Left lung (tissue), 14 donors: ENCODE measurements at places on chromosomes 2 and 18.

DNA sequence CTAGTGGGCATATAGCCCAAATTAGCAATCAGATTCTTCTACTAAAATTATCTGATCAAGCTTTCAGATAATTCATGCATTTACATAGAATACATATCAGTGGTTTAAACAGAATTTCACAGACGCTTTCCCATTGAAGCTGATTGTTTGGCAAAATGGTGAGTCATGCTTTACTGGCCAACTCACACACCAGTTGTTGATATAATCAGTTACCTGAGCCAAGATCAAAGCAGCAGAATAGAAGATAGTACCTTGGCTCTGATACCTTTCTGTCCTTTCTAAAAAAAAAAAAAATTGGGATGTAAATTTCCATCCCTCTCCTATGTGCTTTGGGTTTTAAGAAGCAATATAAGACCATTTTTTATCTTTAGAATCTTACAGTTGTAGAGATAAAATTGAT is 178.0 kb downstream of the MCFD2 start:
- no peak for DNase-seq

DNA sequence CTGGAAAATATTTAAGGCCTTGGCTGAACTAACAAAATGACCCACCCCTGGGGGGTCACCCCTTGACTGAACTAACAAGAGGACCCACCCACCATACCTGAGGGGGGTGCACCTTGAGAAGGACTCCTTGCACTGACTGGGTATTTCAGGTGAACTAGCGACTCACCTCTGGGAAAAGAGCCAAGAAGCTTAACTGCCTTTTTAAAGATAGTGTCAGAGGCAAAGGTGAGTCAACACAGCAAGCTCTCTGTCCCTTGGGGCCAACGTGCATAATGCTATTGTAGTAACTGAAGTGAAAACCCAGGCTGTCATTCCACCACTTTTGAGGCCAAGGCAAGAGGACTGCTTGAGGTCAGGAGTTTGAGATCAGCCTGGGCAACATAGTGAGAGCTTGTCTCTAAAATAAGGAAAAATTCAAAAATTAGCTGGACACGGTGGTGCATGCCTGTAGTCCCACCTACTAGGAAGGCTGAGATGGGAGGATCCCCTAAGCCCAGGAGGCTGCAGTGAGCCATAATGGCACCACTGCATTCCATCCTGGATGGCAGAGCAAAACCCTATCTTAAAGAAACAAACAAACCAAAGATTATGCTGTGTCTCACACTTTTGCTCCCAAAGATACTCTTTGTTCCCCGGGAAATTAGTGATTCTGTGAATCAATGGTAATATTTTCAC is 36.4 kb upstream of the ZCCHC2 start:
- no peak for DNase-seq

DNA sequence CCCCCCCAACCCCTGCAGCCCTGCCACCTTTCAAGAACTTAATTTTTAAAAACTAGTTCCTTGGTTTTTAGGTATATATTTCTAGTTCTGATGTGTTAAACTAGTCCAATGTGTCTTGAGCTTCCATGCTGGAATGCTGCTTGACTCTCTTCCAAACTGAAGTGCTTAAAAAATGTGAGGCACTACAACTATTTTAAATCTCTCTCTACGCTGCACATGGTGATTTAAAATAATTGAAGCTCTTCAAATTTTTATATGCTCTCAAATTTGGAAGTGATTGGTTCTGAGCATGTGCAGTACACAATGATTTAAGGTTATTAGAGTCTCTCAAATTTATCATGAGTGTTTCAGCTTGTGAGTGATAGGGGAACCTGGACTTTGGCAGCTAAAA is 192.6 kb upstream of the ZEB2 start:
- no peak for DNase-seq

DNA sequence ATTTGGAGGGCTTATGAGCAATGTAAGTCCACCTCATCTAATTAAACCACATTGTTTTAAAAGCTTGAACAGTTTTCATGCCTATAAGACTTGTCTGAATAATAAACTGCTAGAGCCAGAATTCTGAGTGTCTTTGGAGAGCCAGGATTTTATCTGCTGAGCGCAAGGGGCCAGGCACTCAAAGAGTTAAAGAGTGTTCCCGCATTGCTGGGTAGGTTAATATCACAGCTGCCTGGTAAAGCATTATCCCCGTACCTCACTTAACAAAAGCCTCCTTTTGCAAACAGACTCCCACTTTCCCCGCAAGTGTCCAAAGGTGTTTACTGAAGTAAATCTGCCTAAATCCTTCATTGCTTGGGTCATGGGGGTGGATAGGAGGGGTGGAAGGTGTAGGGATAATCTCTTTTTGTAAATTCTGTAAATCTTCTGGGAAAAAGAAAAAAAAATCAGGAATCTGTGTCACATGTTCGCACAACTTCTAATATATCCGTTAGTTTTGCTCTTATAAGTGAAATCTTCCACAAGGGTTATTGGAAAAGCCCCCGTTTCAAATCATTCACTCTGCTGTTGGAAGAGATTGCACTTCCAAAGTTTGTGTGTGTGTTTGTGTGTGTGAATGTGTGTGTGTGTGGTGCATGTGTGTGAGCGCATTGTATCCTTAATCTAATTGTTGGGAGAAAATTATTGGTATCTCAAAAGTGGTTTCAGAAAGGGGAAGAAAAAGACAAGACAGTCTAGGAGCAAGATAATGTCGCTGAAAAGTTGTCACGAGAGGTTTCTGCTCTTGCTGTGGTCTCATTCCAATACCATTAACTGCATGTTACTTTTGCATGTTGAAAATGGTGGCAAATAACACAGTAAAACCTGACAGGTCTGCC is 10.7 kb downstream of the ZEB2 start:
- DNase-seq: no peak

GRCh38 chr2:54274781-54275242 is 18.8 kb upstream of the TSPYL6 start:
- DNase-seq: no peak

DNA sequence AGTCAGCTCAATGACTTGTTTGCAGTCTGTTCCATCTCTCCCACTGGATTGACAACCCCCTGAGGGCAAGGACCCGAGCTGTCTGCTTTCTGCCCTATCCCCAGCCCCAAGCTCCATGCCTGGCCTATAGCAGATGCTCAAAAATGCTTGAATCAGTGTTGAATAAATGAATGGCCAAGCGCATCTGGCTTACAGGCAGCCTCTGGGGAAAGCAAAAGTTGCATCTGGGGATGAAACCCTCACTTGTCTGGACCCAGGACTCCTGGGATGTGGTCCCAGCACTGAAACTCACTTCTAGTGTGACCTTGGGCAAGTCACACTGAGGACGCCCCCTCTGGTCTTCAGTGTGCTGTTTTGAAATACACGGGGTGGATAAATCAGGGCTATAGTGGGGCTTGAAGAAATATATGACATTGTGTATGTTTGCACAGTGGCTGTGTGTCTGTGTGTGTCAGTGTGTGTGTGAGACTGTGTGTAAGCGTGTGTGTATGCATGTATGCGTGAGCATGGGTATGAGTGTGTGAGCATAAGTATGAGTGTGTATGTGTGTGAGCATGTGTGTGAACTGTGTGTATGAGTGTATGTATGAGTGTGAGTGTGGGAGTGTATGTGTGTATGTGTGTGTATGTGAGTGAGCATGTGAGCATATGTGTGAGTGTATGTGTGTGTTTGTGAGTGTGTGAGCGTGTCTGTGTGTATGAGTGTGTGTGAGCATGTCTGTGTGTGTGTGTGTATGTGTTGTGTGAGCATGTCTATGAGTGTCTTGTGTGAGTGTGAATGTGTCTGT is 27.8 kb upstream of the TNS1 start:
- DNase-seq: no peak

DNA sequence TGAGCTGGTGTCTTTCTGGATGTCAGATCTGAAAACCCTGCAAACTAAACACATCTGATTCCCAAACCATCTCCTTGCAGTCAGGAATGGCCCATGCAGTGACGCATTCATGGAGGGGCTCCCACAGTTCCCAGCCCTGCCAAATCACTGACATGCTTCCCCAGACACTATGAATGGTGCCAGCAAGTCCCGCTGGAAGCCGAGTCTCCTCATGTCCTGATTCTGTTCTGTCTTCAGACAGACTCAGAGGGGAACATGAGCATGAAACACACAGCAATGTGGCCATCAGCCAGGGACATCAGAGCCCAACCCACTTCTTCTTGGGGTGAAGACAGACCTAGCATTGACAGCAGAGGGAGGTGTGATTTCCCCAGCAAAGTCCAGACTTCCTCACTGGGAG is 83.7 kb downstream of the TTC32 start:
- DNase-seq: peak; percentile 22

DNA sequence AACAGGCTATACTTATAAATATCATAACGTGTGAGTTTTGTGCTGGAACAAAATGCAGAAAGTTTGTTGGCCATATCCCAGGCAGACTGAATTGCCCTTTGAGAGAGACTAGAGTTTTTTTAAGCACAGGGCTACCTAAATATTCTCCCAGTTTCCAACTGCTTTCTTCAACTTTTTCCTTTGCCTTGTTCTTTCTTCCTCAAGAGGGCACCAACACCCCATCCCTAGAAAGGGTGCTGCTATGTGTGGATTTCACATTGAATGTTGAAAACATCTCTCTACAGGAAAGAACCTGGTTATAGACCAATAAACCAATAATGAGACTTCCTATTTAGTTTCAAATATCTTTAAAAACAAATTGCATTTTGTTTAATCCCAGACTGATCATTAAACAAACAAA is 87.9 kb downstream of the ICOS start:
- no peak for DNase-seq

DNA sequence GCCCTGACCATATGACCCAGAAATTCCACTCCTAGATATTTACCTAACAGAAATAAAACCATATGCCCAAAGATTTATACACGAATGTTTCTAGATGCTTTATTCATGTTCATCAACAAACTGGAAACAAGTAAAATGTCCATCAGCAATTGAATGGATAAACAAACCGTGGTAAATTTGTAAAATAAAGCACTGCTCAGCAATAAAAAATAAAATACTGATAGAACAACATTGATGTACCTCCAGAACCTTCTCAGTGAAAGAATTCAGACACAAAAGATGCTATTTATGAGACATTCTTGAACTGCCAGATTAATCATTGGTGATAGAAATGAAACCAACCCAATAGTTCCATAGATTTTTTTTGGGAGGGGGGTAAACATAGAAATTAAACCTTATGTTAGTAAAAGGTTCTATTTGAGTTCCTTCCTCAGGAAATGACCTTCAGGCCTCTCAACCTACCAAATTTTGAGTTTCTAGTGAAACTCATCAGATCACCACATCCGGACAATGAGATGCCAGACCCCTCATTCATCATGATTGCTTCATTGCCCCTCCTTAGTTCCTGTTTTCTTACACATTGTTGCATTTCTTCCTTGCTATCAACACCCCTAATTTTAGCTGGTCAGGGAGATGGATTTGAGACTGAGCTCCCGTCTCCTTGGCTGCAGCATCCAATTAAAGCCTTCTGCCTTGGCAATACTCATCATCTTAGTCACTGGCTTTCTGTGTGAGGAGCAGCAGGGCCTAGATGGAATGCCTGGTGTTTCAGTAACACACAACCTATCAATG is 203.5 kb downstream of the LPIN1 start:
- no peak for DNase-seq

GRCh38 chr2:26523750-26524149 is 45.8 kb upstream of the OTOF start:
- no peak for DNase-seq

GRCh38 chr2:48693645-48694044 is 61.9 kb downstream of the LHCGR start:
- no peak for DNase-seq

- DNase-seq: no peak
Measured at GRCh38 chr18:71036783-71037182, 747.9 kb downstream of the SOCS6 start.

DNA sequence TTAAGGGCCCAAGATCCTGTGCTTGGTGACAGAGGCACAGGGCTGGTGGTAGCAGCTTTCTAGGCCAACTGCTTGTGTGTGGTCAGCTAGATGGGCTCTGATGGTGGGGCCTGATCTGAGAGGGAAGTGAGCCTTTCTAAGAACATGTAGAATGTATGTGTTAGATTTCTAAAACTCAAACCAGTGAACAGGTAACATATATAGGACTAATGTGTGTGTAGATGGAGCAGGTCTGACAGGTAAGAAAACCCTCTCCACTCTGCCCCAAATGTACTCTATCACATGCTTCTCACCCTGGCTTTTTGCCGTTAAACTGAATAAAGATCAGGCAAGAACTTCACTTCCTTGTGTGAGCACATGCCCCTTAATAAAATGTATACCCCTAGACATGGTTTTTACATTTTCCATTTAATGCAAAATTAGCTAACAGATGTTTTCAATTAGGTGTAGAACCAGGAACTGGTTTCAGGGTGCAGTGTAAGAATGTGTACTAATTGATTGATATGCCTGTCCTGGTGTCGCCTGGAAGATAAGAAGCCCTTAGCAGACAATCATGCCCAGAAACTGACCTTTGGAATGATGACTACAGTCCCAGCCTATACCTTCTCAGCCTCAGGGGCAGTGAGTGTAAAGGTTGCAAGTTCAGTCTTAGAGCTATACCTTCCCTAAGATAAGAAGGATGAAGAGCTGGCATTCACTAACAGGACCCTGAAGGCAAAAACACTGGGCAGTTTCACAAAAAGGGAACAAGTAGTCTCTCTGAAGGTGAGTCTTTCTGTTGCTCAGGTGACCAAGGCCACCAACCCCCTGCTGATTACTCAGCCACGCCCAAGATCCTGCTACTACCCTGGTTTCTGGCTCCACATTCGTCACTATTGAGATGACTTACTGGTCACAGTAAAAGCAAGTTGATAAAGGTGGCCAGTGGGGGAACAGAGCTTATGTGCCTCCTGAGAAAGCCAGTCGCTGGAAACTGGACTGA is 71.2 kb downstream of the SPATS2L start:
- DNase-seq: no peak

- no peak for DNase-seq
Measured at GRCh38 chr18:32420084-32420750, 50.5 kb downstream of the GAREM1 start.

- no peak for DNase-seq
Measured at GRCh38 chr2:12797815-12798214, 81.1 kb downstream of the TRIB2 start.

DNA sequence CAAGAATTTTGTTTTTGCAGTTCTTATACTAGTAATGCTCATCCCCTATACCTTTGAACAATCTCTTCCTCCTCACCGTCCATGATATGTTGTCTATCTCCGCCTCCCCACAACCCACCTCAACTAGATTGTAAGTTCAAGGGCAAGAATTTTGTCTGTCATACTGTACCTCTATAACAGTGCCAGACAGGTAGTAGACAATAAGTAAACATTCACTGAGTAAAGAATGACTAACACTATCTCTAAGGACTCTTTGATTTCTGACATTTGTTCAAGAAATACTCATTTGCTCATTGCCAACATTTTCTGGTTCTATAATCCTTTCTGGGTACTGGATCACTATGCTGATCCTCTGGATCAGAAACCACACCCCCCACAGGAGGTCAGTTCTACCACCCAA is 82.4 kb downstream of the EXOC6B start:
- no peak for DNase-seq

- no peak for DNase-seq
Measured at GRCh38 chr2:54226260-54226659, 29.8 kb downstream of the TSPYL6 start.

GRCh38 chr2:100894105-100894795 is 74.3 kb downstream of the NPAS2 start:
- no peak for DNase-seq
